ENCODE measurements at places on chromosomes 6 and 20. TPM values are rescaled to one million over a fixed set of nuclear protein-coding genes. Genes with fewer than 3 reads are reported as not detected.

DNA sequence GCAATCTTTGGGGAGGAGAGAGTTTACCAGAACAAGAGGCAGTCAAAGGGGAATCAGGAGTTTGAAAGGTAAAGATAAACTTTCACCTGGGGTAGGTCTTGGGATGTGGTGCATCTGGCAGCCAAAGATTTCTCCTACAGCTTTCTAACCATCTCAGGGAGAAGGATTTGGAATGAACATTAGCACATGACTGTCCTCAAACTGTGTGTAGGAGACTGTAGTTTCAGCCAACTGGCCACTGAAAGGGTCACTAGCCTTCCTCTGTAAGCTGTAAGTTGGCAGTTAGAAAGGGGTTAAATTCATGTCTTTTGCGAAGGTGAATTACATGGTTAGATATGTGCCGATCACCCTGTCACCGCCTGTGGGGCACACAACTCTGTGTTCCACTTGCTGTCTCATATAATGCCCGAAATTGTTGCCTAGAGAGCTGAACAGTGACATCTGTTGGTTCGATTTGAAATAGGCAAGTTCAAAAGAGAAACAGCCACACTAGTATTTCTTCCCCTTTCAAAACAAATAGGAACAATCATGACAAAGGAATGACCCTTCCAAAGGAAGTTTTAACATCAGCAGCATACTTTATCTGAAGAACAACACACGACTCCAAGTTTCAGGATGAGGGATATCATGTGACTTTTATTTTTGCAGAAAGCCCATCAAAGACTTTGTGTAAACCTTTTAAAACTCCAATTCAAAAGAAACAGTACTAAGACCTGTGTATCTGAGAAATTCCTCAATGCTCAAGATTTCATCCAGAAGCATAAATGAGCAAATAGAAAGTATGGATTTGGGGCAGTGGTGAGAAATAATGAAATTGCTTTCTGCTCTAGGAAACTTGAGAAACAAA lies 1.1 kb upstream of the OPN5 start:
- no peak for DNase-seq

- no peak for DNase-seq
Observed at GRCh38 chr6:330948-331347, 38.7 kb downstream of the DUSP22 start.

DNA sequence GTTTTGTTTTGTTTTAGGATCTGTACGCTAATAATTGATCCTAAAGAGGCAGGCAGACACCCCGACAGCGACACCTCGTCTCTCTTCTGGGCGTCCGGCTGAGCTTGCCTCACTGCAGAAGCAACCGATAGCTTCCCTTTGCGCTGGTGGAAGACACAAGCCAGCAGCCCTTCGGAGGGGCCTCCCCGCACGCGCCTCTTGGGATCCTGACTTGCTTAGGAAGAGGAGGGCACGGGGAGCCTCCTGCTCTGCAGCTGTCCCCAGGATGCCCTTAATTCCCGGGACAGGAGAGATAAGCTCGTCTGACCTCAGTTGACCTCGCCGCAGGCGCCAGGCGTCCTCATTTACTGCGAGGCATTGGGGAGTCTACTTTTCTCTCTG lies 94.0 kb downstream of the CD83 start:
- no peak for DNase-seq

GRCh38 chr20:11687546-11688292 lies 230.0 kb upstream of the BTBD3 start:
- DNase-seq, result no peak

DNA sequence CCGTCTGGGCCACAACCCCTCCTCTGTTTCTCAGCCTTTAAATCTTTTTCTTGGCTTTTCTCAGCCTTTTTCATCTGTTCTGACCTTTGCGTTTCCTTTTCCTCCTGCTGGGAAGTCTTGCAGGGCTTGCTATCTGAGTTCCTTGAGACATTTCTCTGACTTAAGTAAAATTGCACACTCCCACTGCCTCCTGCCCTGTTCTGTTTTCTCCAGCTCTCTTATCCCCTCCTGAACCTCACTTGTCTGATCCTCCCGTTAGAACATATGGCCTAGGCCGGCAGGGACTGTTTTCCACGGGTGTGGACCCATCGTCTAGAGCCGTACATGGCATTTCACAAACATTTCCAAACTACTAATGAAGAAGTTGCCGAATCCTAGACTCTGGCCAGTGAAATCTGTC lies 63.0 kb downstream of the ARID1B start:
- no peak for DNase-seq

DNA sequence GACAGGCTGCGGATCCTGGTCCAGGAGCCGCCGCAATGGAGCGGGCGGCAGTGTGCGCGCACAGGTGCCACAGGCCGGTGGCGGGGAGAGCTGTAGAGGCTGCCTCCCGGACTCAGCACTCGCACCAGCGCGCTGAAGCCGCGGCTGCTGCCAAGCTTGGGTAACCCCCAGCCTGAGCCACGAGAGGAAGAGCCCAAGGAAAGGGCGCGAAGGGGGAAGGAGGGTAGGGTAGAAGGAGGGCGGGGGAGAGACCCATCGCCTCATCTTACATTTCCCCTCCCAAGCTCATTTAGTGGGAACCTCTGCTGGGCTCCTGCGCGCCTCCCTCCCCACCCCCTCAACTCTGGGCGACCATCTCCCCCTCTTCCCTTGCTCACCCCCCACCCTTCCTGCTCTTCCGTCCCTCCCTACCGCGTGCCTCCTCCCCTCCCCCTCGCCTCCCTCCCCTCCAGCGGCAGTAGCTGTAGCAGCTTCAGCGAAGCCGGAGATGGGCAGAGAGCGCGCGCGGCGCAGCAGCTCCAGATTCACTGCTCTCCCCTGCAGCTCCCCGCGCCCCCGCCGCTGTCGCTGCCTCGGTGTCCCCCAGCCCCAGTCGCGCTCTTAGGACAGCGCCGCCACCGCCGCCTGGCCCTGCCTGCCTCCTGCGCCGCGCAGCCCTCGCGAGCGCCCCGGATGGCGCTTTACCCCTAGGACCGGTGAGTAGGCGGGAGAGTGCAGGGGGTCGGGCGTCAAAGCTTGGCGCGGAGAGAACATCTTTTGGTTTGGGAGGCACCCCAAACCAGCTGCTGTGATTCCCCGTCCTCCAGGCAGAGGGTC lies at the start of gene FUT9:
Gene FUT9, plus strand, starts transcription at position 457 of the 816 bp plus-strand sequence. CDS start 187,182 bp downstream, outside the sequence.
- DNase-seq, result no peak

GRCh38 chr20:62146019-62146755 lies 2.6 kb downstream of the SS18L1 start:
- DNase-seq, result no peak

- DNase-seq, result no peak
Observed at GRCh38 chr6:21754891-21755290, 161.3 kb downstream of the SOX4 start.

Gene SLC17A1
- total RNA-seq, result not detected

Gene SNX3
- 133 TPM for total RNA-seq

Gene METTL24
- total RNA-seq, result not detected

Gene VTA1
- 30.3 TPM for total RNA-seq

Gene GRM1
- total RNA-seq, result not detected

Gene STX11
- 26.4 TPM for total RNA-seq

Gene TP53TG5
- total RNA-seq, result not detected

Measured in activated B cell treated with CpG ODN at 0.5 μM for 24 hours (primary cell).